ENCODE measurements at places on chromosomes 7 and 10. TPM values are rescaled to one million over a fixed set of nuclear protein-coding genes. Genes with fewer than 3 reads are reported as not detected.

The SLC39A12 gene
- not detected for total RNA-seq

The CCT6A gene
- 105 TPM for total RNA-seq

The CUL2 gene
- total RNA-seq, result 34.3 TPM

The SAMD8 gene
- 13.9 TPM for total RNA-seq

The FFAR4 gene
- total RNA-seq, result not detected

The SEMA3E gene
- not detected for total RNA-seq

The BMPR1A gene
- total RNA-seq, result 17.2 TPM

The CRHR2 gene
- total RNA-seq, result not detected

The MYO3A gene
- not detected for total RNA-seq

The STEAP1B gene
- total RNA-seq, result 0.33 TPM

The CDCA7L gene
- 38.8 TPM for total RNA-seq

Data from activated CD4-positive, alpha-beta memory T cell treated with anti-CD3 and anti-CD28 coated beads, Interleukin-2, amount 10 ng/mL, durations not matched to agents 7 days and 5 days (primary cell).